Activated naive CD4-positive, alpha-beta T cell treated with anti-CD3 and anti-CD28 coated beads, Interleukin-2, amount 50 U/mL, for 72 hours (primary cell): ENCODE measurements at places on chromosomes 1 and 21. TPM values are rescaled to one million over a fixed set of nuclear protein-coding genes. Genes with fewer than 3 reads are reported as not detected.

NCMAP gene
- 0.14 TPM for total RNA-seq

C21orf58 gene
- 20.7 TPM for total RNA-seq

DNA sequence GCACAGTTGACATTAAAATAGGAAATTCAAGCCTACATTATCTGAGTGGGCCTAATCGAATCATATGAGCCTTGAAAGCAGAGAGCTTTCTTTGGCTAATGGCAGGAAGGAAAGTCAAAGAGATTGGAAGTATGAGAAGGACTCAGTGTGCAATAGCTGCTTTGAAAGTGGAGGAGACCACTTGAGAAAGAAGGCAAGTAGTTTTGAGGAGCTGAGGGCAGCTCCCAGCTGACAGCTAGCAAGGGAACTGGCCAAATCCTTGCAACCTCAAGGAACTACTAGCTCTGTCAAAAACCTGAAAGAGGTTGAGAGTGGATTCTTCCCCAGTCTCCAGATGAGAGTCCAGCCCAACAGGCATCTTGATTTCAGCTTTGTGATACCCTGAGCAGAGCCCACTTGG lies 149.0 kb upstream of the CACYBP start:
- no peak for DNase-seq

GRCh38 chr1:38289034-38289433 lies 242.4 kb upstream of the POU3F1 start:
- DNase-seq: no peak

GRCh38 chr1:114854693-114855320 lies at the start of gene SYCP1:
SYCP1 (plus strand) TSS chr1:114854863; CDS start chr1:114855465, 602 bp downstream.
- no peak for DNase-seq

SNX7 gene
- total RNA-seq: 1.1 TPM

GRCh38 chr1:32612189-32612881 lies 38.0 kb downstream of the ZBTB8OS start:
- DNase-seq: peak; percentile 85

GRCh38 chr1:26218906-26219494 lies 15.0 kb upstream of the CEP85 start:
- DNase-seq: no peak

DNA sequence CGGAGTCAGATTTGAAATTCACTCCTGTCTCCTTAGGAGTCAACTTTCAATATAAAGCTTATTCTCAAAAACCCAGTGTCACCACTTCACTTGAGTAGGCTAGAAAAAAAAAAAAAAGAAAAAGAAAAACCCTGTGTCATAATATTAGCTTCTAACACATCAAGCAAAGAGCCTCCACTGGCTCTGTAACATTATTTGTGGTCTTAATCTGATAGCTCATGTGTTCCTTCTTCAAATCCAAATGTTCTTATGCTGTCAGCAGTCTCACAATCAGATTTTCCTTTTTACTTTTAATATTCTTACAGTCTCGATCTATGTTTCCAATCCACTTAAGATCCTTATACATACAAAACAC lies 26.1 kb upstream of the PSMG1 start:
- DNase-seq: no peak

- DNase-seq: no peak
Measured at GRCh38 chr1:15132965-15133364, 20.6 kb upstream of the TMEM51 start.

PRKAA2 gene
- total RNA-seq: not detected

DNA sequence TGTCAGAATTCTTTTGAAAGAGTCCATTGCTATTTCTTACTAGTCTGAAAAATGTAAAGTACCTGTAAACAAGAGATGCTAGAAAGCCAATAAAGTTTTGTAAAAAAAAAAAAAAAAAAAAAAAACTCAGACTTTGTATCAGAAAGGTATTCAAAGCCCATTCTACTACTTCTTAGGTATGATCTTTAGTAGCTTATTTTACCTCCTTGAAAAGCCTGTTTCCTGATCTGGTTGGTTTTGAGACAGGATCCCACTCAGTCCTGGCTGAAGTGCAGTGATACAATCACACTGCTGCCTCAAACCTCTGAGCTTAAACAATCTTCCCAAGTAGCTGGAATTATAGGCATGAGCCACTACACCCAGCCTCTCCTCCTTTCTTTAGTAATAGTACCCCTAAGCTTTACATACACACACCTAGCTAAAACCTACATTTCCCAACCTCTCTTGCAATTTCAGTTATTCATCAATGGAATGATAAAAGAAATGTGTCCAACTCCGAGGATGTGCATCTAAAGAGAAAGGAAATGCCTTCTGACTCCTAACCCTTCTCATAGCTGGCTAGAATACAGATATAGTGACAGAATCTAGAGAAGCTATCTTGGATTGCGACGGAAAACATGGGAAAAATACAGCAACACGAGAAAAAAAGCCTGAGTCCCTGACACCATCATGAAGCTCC lies 30.6 kb downstream of the EPS15 start:
- no peak for DNase-seq

SVBP gene
- total RNA-seq: 30.6 TPM

DNA sequence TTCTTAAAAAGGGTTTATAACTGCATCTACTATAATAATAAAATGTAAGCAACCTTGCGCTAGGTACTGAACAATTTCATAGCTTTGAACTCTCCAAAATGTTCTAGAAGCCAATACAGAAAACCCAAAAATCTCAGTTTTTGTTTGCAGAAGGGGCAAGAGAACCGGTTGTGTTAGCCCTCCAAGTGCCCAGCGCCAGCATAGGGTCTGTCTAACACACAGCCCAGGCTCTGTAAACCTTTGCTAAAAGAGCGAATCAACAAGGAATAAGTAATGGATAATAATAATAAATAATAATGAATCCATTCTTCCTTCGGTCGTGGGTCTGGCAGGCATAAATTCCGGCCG lies 333 bp upstream of the CHAF1B start:
- no peak for DNase-seq

DNA sequence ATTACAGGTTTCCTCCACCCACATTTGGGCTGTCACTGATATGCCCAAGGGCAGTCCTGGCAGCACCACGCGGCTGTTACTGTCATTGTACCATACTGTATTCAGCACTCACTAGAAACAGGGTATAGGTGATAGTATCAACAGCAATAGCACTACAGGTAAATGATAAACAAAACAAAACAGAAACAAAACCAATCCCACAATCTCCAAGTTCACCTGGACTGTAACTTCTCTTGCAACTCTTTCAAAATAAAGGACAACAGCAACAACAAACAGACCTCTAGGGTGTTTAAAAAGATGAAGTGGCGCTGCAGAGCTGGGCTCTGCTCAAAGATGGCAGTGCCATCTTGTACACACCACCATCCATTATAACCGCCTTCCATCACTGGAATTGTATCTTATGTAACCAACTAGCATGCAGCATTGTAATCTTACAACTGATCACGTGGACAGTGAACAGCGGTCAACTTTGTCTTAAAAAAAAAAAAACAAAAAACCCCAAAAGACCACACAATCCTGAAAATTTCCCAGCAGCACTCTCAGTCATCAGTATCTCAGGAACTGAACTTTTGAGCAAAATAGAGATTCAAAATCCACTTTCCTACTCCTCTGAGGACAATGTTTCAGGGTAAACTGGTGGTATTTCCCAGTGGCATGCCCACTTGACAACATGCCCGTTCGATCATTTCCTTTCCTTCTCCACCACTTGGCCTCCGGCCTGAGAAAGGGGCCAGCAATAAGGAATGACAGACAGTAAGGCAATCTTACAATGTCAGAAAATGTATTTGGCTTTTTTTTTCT lies 3.8 kb downstream of the IRF2BP2 start:
- no peak for DNase-seq

CLCA1 gene
- total RNA-seq: not detected

GRCh38 chr1:101911894-101912293 lies 84.8 kb downstream of the OLFM3 start:
- no peak for DNase-seq

DNA sequence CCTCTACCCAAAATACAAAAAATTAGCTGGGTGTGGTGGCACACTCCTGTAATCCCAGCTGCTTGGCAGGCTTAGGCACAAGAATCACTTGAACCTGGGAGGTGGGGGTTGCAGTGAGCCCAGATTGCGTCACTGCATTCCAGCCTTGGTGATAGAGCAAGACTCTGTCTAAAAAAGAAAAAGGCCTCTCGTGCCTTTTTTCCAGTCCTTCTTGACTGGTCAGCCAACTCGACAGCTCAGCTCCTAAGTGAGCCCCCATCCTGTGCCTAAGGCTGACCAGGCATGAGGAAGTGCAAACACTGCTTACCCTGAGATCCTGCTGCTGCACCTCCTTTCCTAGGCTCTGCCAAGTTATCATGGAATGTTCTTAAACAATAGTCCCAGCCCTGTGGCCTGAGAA lies 10.1 kb upstream of the PROK1 start:
- DNase-seq: no peak

GRCh38 chr1:92538413-92539061 lies 51.8 kb upstream of the GFI1 start:
- DNase-seq: peak; percentile 61

FMO1 gene
- not detected for total RNA-seq

AMY1B gene
- total RNA-seq: not detected

HRNR gene
- not detected for total RNA-seq

SPATA45 gene
- not detected for total RNA-seq

GRCh38 chr1:187326557-187326956 lies 497.8 kb downstream of the PLA2G4A start:
- no peak for DNase-seq

DNA sequence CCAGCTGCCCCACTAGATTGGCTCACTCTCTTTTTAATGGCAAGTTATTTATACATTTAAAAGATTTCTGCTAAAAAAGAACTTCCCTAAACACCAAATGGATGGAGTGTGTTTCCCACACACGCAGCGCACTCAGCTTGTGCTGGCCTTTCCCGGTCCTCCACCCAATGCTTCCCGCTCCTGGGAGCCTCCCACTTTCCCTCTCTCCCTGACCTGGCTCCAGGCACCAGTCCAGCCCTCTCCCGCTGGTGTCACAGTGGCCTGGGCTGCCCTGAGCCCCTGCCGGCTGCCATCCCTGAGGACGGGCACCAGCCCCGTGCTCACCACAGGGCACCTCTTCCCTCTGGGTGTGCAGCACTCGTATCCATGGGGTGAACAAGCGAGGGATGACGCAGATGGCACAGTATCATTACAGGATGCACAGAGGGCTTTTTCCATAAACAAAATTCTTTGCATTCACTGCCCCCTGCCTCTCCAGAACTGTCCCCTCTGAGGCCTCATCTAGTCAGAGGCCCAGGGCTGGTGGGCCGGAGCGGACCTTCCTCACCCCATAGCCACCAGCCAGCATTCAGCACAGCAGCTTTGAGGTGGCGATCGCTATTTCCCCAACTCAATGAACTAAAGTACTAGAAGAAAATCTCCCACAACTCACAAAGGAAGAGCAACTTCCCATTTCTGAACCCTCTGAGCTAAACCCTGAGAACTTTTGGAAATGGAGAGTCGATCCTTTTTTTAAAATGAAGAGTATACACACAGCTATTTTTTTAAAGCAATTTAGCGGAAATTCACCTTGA lies 68.5 kb downstream of the SLC37A1 start:
- no peak for DNase-seq

HEYL gene
- not detected for total RNA-seq

DNA sequence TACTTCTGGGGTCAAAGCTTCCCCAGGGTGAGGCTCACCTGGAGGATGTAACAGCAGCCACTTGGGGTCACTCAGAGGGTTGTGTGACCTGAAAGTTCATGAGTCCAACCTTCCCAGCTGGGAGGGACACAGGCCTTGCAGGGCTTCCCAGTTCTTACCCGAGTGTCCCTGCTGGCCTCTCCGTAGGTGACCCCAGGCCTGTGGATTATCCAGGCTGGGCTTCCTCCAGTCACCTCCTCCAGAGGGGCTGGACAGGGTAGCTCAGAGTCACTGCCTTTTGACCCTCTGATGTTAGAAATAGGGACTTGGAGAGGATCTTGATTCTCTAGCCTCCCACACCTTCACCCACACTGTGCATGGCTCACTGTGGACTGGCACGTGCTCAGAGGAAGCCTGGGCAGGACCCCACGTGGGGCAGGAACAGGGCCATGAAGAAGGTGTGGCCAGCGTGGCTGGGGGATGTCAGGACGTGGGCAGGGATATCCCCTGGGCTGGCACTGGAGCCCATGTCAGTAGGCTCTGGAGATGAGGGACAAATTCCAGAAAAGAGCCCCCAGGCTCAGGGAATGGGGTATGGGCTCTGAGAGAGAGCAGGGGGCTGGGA lies 131.8 kb downstream of the ACTL8 start:
- DNase-seq: no peak

GRCh38 chr1:92910081-92910480 lies 51.2 kb downstream of the DIPK1A start:
- no peak for DNase-seq

DNA sequence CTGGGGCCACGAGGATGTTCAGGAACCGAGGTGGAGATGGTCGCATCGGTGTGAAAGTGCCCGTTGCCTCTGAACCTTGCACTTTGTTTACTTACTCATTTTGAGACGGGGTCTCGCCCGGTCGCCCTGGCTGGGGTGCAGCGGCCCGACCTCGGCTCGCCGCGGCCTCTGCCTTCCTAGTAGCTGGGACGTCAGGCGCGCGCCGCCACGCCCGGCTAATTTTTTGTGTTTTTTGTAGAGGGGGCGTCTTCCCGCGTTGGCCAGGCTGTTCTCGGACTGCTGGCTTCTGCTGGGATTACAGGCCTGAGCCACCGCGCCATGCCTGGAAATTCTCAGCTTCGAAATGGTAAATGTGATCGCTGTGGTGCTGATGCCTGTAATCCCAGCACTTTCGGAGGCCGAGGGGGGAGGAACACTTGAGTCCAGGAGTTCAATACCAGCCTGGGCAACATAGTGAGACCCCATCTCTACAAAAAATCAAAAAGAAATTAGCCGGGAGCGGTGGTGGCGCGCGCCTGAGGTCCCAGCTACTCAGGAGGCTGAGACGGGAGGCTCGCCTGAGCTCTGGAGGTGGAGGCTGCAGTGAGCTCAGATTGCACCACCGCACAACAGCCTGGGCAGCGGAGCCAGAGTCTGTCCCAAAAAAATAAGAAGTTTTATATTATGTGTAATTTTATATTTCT lies 684 bp upstream of the MRPL20 start:
- no peak for DNase-seq

DNA sequence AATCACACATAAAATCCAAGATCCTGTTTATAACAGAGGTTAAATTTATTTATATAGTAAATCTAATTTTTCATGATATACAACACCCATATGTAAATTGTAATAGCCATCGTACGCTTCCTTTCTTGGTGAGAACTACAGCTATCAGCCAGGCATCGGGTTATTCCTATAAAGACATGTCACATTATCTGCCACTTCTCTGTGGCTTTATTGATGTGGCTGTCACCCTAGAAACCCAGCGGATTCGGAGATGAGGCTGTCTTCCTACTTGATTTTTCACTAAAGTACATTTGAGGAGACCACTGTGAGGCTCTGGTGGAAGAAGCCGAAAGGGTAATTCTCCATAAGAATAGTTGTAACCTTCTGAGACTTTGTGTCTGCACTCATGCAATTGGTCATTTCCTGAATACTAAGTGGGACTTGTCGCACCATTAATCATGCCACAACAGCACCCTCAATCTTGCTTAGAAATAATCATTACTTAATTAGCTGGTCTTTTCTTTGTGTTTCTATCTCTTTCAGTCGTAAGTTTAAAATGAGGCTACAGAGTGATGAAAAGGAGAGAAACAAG lies 106.0 kb downstream of the NTNG1 start:
- DNase-seq: no peak

HCRTR1 gene
- not detected for total RNA-seq

- DNase-seq: no peak
Measured at GRCh38 chr1:151259351-151259750, 4.8 kb downstream of the PSMD4 start.

MXRA8 gene
- total RNA-seq: 0.66 TPM

GRCh38 chr1:56450004-56450666 lies 129.2 kb downstream of the PLPP3 start:
- DNase-seq: no peak

FAM72D gene
- 18.1 TPM for total RNA-seq
